ENCODE measurements at places on chromosomes 1 and 21. TPM values are rescaled to one million over a fixed set of nuclear protein-coding genes. Genes with fewer than 3 reads are reported as not detected.

The ALPL gene
- 3.7 TPM for total RNA-seq

The PTCH2 gene
- total RNA-seq: 0.95 TPM

DNA sequence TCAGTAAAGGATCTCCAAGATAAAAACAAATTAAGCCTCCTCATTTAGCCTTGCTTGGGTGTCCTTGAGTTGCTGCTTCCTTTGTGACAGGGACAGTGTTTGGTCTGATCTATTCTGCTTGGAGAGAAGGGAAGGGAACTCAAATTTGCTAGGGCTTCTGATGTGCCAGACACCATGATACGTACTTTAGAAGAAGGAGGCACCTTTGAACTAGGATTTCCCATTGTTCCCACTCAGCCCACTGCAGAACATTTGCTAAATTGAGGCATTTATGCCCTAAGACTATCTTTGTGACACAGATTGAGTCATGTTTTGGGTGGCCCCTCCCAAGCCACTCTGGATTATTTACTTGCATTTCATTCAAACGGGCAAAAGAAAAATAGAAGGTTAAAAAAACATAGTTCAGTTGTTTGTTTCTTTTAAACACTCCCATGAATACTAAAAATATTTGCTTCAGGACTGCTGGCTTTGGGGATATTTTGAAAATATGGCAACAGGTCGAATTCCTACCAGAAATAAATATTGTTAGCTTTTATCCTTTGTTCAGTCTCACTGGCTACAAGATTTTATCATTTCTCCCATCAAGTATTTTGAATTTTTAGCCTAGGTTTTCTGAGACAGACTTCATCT lies 81.9 kb upstream of the WLS start:
- no peak for DNase-seq

The CCDC27 gene
- total RNA-seq: not detected

- DNase-seq: no peak
These were observed 124.3 kb upstream of the ESRRG start for GRCh38 chr1:216847397-216848036.

The EPS8L3 gene
- total RNA-seq: 1.1 TPM

GRCh38 chr1:36125129-36125991 lies at the start of gene COL8A2:
COL8A2 (minus strand) TSS chr1:36125222; CDS start chr1:36100242, 24,980 bp downstream.
- DNase-seq: no peak

- no peak for DNase-seq
These were observed 12.5 kb downstream of the OVAAL start for GRCh38 chr1:180571060-180571831.

GRCh38 chr1:30315185-30315960 lies 408.0 kb downstream of the MATN1 start:
- no peak for DNase-seq

GRCh38 chr21:27590271-27590670 lies 623.4 kb upstream of the ADAMTS5 start:
- no peak for DNase-seq

- DNase-seq: no peak
These were observed 23.2 kb upstream of the PCBP3 start for GRCh38 chr21:45620201-45620923.

- DNase-seq: no peak
These were observed 228.4 kb downstream of the TM2D1 start for GRCh38 chr1:61496501-61496900.

The MYBPH gene
- not detected for total RNA-seq

GRCh38 chr1:54488065-54488750 lies 59.8 kb upstream of the ACOT11 start:
- peak; percentile 64 for DNase-seq

Measured in thoracic aorta (tissue), 2 donors.